ENCODE measurements at places on chromosomes 7 and 10.

DNA sequence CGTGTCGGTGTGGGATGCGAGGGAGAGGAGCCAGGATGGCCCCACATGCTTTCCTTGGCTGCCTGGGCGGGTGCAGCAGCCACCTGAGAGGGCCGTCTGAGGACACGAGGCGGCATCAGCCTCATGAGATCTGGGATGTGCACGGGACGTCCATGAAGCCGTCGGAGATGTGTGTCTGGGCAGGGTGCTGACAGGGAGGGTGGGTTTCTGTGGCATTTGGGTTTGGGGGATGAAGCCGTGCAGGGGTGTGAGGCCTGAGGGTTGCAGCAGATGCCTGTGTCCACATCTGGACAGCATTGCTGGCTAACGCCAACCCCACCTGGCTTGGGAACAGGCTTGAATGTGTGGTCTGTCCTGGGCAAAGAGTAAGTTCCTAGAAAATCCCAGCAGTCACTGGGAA, 179.5 kb downstream of the DNAJB6 start:
- no peak for DNase-seq

DNA sequence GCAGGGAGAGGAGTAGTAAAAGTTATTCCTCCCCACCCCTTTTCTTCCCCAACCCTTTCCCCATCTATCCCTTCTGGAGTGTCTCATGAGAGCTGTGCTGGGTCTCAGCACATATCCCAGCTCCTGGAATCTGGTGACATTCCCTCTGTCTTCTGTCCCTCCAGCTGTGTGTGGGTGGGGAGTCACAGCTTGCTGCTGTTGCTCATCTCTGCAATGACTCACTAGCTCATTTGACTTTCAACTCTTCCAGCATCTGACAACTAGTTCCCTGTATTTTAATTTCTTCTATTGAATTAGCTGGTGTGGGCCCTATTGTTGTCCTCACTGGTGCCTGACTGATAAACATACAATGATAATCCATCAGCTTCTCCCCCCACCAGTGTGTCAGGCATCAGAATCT, 198.9 kb upstream of the AUTS2 start:
- no peak for DNase-seq

DNA sequence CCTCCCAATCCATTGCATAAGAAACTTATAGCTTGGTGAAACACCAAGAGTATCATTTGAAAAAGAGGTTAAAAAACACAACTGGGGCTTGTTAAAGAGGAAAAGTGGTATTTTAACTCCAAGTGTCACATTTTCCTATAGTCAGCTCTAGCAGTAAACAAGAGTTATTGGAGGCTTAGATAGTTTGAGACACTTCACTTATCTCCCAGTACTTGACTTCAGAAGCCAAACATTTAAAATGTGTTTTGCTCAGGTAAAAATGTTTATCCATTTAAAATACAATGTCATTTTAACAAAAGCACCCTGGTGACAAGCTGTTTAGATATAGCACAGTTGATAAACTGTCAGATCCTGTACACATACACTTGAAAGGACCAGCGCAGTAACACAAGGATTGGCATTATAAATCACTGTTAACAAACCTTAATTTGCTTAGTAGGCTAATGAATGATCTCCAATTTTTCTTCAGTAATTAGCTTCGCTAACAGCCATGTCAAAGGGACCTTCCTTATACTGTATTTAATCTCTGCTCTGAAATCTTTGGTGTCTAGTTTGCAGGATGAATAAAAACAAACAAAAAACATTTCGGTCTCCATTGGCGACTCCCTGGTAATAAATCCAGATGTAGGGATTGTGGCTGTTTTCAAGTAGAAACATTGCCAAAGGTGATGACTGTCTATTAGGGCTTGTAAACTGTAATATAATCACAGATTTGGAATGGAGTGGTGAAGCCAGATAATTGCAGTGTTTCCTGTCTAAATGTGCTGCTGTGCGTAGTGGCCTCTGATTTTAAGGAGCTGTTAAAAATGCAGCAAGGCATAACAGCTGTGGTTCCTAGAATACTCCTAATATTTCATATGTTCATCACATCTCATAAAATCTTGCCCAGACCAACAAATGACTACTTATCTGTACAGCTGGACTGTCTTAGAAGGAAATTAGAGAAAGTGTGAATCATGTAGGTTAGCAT, 545.1 kb downstream of the AUTS2 start:
- no peak for DNase-seq

DNA sequence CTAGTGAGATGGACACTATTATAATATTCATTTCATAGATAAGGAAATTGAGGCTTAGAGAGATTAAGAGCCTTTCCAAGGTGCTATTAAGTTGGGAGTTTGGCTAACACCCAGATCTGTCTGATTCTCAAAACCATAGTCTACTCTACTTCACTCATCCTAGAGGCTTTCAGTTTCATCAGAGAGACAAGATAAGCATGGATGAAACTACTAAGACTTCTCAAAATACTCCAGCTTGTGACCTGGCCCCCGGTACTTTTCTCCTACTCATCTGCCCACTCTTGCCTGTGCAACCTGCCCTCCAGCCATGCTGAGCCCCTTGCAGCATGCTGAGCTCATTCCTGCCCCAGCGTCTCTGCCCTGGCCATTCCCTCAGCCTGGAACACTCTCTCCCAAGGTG, 12.2 kb upstream of the SLC35B4 start:
- DNase-seq: no peak

DNA sequence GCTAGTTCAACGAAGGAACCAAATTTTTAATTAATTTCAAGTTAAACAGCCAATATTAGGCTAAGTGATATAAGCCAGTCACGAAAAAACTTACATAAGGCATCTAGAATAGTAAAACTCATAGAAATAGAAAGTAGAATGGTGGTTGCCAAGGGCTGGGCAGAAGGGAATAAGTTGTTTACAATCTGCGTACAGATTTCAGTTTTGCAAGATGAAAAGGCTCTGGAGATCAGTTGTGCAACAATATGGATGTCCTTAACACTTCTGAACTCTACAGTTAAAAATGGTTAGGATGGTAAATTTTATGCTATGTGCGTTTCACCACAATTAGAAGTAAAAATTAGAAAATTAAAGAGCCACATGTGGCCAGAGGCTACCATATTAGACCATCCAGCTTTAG, 13.3 kb downstream of the SCRN1 start:
- DNase-seq: no peak

DNA sequence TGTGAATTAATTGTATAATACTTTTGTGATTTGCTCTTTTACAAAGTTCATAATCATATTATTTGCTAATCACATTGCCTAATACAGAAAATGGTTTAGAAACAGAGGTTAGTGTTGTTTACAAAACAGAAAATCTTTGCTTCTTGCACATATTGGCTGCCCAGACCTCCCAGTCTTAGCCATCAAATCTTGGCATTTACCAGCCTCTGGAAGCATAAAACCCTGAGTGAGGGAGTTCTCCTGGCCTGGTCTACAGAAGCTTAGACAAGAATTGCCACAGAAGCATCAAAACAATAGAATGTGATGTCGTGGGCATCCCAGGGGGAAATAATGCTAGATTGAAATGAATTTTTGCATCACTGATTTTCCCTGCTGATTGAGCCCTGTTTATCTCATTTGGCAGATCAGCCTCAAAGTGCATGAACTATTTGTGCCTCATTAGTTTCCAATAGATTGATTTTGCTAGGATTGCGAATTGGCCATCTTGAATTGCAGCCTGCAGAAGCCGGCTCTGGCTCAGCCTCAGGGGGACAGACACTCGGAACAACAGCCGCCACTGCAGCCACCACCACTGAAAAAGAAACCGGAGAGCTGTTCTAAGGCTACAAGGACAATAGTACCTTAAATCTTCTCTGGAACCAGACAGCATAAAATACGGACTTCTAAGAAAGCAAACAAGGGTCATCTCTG, 11.1 kb upstream of the SORBS1 start:
- no peak for DNase-seq

DNA sequence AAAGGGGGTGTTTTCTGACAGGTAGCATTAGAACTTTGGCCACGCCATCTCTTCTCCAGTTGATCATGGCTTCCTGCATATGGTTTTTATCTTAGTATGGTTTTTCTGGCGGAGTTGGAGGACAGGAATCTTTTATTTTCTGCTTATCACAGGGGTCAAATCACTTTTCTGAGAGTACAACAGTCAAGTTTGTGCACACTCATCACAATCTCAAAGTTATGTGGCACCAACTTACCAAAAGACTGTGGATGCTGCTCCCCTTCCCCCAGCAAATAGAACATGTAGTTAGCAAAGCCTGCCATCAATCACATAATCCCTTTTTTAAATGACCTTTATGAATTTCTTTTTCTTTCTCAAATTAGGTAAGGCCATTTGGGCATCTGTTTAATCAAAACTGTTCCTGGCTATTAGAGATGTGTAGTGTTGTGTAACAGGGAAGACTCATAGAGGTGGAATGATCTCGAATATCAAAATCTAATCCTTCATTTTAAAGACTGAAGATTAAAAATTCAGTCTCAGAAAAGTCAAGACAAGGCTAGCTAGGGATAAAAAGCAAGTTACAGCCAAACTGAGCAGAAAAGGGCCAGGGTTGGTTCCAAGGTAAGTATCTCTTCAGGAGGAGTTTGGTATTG, 3.8 kb upstream of the CH25H start:
- DNase-seq: no peak

DNA sequence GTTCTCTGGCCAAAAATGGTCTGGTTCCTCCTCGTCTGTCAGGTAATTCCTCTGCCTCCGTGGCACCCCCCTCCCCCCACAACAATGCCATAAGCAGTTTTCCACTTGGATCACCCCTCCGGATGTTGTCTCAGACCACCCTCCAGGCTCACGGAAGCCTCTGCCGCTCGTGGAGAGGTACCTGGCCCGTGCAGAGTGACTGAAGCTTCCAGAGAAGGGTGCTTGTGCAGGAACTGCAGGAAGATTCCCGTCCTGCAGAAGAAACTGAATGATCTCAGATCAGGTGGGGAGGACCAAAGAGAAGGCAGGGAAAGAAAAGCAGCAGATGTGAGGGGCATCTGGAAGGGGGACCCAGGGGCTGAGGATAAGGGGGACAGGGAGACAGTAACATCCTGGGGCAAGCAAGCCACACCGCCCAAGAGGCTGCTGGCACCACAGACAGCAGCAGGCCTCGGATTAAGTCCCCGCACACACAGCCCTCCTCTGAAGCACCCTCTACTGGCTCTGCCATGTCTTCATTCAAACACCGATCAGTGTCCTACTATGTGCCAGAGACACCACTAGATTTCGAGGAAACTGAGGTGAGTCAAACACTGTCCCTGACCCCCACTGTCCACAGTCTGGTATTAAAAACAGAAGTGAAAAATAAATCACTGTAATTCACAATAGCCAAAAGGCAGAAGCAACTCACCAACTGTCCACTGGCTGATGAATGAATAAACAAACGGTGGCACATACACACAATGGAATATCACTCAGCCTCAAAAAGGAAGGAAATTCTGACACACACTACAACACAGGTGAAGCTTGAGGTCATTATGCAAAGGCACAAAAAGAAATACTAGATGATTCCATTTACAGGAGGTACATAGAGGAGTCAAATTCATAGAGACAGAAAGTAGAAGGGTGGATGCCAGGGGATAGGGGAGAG, 26.4 kb downstream of the KIAA1549 start:
- DNase-seq: no peak

DNA sequence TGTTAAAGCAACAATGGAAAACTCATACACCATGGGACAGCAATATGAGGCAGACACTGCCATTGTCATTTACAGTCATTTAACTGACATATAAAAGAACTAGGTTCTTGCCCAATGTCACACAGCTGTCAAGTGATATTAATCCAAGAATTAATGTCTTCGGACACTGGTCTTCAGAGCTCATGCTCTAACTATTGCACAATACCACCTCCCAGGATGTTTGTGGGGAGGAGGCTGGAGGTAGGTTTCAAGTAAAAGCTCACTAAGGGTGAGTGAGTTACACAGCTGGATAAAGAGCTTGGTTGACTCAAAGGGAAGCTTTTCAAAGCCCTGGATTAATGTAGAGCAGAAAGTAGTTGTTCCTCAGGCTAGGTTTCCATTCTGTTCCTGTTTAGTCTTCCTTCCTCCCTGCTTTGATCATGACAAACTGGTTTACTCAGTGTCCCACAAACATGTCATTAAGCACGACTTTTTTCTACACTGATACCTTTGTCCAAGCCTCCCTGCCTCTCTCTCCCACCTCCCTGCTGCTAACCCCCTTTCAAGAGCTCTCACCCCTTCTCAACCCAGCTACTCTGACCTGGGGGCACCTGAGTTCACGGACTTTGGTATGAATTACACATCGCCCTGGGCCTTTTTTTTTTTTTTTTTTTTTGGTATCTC, 987 bp upstream of the EXOC6 start:
- DNase-seq: no peak

DNA sequence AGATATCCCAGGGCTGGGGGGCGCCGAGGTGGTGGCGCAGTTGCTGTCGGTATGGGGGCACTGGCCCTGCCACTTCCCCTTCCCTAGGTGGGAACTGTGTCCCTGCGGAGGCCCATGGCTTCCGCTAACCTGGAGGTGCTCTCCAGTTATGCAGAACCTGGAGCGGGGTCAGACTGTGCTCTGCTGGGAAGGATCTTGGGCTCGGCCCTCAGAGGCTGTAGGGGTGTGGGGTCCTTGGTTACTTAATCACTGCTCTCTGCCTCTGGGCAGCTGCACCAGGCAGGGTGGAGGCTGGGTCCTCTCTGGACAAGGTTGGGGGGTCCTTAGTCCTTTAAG, 2.4 kb downstream of the BRI3 start:
- no peak for DNase-seq

- no peak for DNase-seq
These were observed 102.1 kb upstream of the RSU1 start for GRCh38 chr10:16919121-16919982.

DNA sequence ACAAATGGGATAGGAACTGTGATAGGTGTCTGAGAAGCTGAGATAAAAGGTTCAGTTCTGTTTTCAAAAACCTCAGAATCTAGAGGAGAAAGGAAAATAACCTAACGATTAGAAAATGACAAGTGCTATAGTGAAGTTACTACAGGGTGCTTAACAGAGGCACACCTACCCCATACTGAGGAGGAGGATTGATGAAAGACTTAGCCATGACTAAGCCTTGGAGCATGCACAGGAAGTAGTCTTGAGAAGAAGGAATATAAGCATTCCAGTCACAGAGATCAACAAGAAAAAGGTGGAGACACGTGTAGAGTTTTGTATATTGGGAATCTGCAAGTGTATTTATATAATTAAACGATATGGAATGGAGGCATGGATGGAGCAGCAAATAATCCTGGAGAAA, 1225.5 kb upstream of the CELF2 start:
- no peak for DNase-seq

- DNase-seq: no peak
These were observed 233.6 kb downstream of the SEMA3D start for GRCh38 chr7:84953234-84953633.

DNA sequence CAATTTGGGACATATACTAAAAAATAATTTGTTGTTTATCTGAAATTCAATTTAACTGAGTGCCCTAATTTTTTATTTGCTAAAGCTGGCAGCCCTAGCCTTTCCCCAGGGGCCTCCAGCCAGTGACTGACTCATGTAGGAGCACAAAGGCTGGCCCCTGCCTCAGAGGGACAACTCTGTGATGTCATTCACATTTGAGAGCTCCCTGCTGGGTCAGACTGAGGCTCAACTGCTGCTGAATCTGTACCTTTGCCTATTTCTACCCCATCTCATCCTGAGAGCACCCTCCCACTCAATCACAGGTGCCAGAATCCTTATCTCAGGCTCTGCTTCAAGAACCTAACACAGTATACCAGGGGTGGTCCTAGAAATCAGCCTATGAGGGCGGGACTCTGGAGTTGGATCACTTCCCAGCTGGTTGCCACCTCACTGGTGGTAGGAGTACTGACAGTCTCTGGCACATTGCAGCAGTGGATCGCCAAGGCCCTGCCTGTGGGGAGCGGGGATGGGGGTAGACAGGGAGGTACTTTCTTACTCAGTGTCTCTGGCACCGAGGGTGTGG, 11.6 kb downstream of the GCK start:
- DNase-seq: no peak
